ENCODE measurements at places on chromosomes 5 and 9.

- DNase-seq, result no peak
Observed at GRCh38 chr9:112166176-112167140, 8.6 kb downstream of the SUSD1 start.

DNA sequence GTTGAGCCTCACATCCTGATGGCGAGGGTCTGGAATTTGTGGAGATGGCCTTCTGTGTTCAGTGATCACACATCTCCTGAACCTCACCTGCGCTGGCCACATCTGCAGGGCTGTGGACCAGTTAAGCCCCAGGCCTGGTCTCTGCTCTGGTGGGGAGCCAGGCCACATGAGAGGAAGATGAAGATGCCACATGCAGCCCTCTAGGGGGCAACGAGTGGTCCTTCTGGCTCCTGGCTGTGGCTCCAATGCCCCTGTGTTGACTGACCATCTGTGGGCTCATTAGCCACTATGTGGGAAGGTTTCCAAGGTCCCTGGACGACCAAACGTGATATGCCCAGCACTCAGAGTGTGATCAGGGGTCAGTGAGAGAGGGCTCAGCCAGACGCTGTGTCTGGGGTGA lies 203.0 kb downstream of the HSPA4 start:
- DNase-seq, result no peak

- no peak for DNase-seq
Observed at GRCh38 chr5:73328640-73329039, 119.9 kb downstream of the FOXD1 start.

GRCh38 chr9:112868461-112868860 lies 22.2 kb downstream of the SLC46A2 start:
- no peak for DNase-seq

- no peak for DNase-seq
Observed at GRCh38 chr5:79111387-79111959, at the start of gene BHMT. Gene BHMT (plus strand): TSS chr5:79111809. CDS start chr5:79111886, 77 bp downstream.

- no peak for DNase-seq
Observed at GRCh38 chr5:172311605-172312004, 28.0 kb upstream of the UBTD2 start.

DNA sequence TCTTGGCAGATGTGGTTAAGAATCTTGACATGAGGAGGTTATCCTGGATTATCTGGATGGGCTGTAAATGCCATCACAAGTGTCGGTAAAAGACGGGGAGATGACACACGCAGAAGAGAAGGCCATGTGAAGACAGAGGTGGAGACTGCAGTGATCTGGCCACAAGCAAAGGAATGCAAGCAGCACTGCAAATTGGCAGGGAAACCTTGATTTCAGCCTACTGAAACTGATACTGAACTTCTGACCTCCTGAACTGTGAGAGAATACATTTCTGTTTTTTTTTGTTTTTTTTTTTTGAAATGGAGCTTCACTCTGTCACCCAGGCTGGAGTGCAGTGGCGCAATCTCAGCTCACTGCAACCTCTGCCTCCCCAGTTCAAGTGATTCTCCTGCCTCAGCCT lies 92.4 kb upstream of the NFIL3 start:
- DNase-seq, result no peak

Measured in NCI-H774 (cell line).